Keratinocyte (primary cell): ENCODE measurements at places on chromosomes 6 and 20. TPM values are rescaled to one million over a fixed set of nuclear protein-coding genes. Genes with fewer than 3 reads are reported as not detected.
A peak's percentile ranks its signal among the peaks of the same experiment; 100 is the strongest.

DNA sequence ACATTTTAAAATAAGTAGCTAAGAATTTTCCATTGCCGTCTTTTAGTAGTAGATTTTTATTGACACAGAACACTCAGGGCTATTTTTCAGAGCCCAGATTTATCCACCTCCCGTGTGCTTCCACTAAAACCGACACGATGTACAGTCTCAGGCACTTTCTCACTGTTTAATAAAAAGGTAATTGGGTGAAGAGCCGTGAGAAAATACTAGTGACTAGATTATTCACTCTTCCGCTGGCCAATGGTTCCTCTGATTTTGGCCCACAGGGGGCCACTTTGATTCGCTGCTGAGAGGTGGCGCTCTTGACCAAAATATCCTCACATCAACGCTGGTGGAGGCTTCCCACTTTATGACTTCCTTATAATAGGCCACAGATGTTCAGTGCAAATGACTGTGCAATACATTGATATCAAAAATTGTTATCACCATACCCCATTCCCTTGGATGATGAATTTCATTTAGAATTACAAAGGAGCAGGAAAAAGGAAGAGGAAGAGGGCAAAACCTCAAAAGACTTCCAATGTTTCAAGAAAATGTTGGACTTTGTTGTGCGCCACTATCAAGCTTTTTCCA is 12.3 kb upstream of the HDDC2 start:
- no peak overlapping the region for H3K4me3 ChIP-seq
- no peak for DNase-seq
- H3K27me3 ChIP-seq = no peaks in the 10 kb centered on the region
- H3K4me1 ChIP-seq = no peaks in the 10 kb centered on the region
- no peaks in the 10 kb centered on the region for H3K36me3 ChIP-seq

DNA sequence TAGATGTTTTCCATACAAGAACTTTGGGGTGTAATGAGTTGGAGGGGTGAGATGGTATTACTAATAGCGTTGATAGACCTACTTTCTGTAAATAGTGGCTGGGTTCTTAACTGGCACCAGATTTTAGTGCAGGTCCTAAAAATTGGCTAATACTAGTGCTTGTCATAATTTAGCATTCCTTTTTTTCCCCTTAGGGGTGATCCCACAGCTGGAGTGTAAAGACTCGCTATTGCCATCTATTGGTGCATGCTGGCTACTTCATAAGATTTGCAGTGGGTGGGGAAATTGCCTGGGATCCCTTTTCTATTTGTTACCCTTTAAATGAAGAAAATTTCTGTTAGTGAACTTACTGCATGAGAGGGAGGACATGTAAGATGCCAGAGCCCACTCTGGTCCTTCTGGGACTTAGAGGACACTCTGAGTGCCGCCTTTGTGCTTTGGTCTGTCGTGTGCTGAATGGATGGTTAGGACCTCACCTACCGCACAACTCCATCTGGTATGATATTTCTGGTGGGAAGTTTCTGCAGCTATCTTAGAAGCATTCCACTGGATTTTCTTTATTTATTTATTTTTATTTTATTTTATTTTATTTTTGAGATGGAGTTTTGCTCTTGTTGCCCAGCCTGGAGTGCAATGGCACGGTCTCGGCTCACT is 195.5 kb downstream of the JARID2 start:
- DNase-seq = no peak
- no peaks in the 10 kb centered on the region for H3K36me3 ChIP-seq
- H3K4me3 ChIP-seq = no peak overlapping the region
- H3K4me1 ChIP-seq = peaks cover 20% of the 10 kb centered on the region
- H3K27ac ChIP-seq = no peak overlapping the region

GRCh38 chr20:32980990-32981389 is 23.2 kb downstream of the SUN5 start:
- no peaks in the 10 kb centered on the region for H3K4me1 ChIP-seq
- H3K36me3 ChIP-seq = no peaks in the 10 kb centered on the region
- H3K27me3 ChIP-seq = no peaks in the 10 kb centered on the region
- DNase-seq = no peak
- H3K27ac ChIP-seq = no peak overlapping the region

DNA sequence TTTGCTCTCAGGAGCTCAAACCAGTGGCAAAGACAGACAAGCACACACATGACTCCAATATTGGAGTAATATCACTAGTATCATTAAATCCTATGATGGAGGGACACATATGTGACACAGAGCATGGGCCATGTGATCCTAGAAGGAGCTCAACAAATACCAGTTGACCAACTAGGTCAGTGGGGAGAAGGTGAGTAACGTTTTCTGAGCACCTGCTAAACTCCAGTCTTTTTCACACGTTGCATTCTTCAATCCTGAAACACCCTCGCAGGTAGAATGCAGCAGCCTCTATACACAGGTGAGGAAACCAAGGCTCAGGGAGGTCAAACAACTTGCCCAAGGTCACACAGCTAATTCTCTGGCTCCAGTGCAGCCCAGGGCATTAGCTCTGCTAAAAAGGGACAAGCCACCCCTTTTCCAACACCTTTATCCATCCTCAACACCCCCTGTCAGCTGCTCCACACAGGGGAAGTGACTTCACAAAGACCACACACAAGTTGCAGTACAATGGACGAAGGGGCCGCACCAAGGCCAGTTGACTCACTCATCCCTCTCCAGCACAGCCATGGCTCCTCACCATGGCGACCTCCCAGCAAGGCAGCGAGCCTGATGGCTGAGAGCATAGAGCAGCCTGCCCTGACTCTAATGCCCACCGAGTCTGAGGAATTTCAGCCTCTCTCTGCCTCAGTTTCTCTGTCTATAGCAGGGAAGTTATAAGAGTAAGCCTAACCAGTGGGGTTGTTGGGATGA is 4.4 kb downstream of the CAPN11 start:
- no peak overlapping the region for H3K4me3 ChIP-seq
- H3K27ac ChIP-seq = no peak overlapping the region
- DNase-seq = no peak
- H3K27me3 ChIP-seq = peaks cover 10% of the 10 kb centered on the region
- H3K4me1 ChIP-seq = peaks cover 12% of the 10 kb centered on the region
- no peaks in the 10 kb centered on the region for H3K36me3 ChIP-seq

DNA sequence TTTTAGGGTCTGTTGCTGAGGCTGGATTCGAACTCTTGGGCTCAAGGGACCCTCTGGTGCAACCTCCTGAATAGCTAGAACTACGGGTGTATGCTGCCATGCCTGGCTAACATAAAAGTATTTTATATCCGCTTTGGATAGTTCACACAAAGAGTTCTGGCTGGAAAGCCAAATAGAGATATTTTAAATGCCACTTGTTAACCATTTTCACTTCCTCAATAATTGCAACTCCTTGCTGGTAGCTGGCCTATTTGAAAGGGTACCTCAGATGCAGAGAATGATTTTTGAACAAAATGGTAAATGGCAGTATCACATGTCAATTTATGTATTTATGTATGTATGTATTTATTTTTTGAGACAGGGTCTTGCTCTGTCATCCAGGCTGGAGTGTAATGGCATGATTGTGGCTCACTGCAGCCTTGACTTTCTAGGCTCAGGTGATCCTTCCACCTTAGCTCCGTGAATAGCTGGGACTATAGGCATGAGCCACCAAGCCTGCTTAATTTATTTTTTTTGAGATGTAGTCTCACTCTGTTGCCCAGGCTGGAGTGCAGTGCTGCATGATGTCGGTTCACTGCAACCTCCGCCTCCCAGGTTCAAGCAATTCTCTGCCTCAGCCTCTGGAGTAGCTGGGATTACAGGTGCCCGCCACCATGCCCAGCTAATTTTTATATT is 12.9 kb upstream of the JARID2 start:
- H3K4me3 ChIP-seq = no peak overlapping the region
- no peaks in the 10 kb centered on the region for H3K36me3 ChIP-seq
- H3K27ac ChIP-seq = no peak overlapping the region
- no peak for DNase-seq

- no peak overlapping the region for H3K4me3 ChIP-seq
- no peak overlapping the region for H3K27ac ChIP-seq
- H3K27me3 ChIP-seq = no peaks in the 10 kb centered on the region
- no peaks in the 10 kb centered on the region for H3K4me1 ChIP-seq
- DNase-seq = no peak
- no peaks in the 10 kb centered on the region for H3K36me3 ChIP-seq
These were observed 281.2 kb upstream of the JARID2 start for GRCh38 chr6:14964556-14965270.

DNA sequence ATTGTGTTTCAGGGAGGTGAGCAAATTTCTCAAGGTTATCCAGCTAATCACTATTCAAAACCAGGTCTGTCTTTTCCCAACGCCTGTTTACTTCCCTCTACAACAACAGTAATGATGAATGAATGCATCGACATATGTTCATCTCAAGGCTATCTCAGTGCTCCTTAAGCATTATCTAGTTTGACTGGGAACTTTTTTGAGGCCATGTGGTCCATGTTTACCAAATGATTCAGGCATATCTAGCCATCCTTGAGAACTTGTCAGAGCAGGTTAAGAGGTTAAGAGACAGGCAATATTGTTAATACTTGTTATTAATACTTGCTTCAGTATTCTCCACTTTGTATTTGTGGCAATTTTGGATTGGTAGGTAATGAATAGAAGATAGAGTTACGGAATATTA is 1038.4 kb upstream of the FLRT3 start:
- no peaks in the 10 kb centered on the region for H3K4me1 ChIP-seq
- no peak overlapping the region for H3K27ac ChIP-seq
- no peak for DNase-seq
- no peaks in the 10 kb centered on the region for H3K27me3 ChIP-seq
- H3K4me3 ChIP-seq = no peak overlapping the region
- H3K36me3 ChIP-seq = no peaks in the 10 kb centered on the region

GRCh38 chr6:85537055-85537494 is 56.6 kb downstream of the SNX14 start:
- H3K4me3 ChIP-seq = no peak overlapping the region
- H3K36me3 ChIP-seq = peaks cover 23% of the 10 kb centered on the region
- H3K4me1 ChIP-seq = no peaks in the 10 kb centered on the region
- no peaks in the 10 kb centered on the region for H3K27me3 ChIP-seq
- H3K27ac ChIP-seq = no peak overlapping the region
- DNase-seq = no peak

- no peaks in the 10 kb centered on the region for H3K36me3 ChIP-seq
- no peak for DNase-seq
- no peak overlapping the region for H3K27ac ChIP-seq
- no peaks in the 10 kb centered on the region for H3K27me3 ChIP-seq
These were observed 26.9 kb upstream of the STX11 start for GRCh38 chr6:144123421-144123820.

DNA sequence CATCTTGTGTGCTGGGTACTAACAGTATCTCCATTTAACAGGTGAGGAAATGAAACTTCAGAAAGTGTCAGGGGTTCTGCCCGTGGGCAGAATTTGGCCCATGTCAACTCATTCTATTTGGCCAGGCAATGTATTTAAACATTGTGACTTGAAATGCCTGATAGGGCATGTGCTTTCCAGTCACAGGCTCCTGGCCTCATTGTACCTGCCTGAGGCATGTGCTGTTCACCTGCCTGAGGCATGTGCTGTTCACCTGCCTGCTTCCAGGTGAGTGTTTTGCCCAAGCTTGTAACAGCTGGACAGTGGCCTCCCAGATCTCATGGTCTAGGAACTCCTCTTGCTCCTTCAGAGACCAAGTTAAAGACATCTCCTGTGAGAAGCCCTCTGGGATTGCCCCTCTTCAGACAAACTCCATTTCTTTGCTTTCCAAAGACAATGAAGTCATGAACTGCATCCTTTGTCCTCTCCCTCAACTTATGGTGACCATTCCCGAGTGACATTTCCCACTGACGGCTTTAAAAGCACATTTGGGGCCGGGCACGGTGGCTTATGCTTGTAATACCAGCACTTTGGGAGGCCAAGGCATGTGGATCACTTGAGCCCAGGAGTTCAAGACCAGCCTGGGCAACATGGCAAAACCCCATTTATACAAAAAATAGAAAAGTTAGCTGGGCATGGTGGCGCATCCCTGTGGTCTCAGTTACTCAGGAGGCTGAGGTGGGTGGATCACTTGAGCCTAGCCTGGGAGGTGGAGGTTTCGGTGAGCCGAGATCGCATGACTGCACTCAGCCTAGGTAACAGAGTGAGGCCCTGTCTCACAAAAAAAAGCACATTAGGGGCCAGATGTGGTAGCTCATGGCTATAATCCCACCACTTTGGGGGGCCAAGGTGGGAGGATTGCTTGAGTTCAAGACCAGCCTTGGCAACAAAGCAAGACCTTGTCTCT is 48.7 kb downstream of the BCAS4 start:
- peak; percentile 85 for DNase-seq
- no peaks in the 10 kb centered on the region for H3K36me3 ChIP-seq
- H3K27ac ChIP-seq = peak overlapping the region; percentile 77
- H3K27me3 ChIP-seq = no peaks in the 10 kb centered on the region
- no peak overlapping the region for H3K4me3 ChIP-seq

DNA sequence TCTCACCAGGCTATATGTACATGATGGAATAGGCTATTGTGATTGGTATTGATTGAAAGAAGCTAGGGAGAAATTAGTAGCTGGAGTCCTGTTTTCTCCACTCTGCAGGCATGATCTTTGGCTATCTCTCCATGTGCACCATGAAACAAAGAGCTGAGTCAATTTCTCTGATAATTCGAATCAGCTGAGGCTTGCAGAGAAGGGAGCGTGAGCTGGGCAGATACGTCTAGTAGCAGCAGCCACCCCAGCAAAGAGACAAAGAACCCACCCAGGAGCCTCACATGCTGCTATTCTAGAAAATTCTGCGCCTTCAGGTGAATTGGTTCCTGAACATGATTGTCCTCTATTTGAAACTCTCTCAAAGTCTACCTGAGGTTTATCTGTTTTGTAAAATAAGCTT is 6.9 kb upstream of the SGK1 start:
- H3K36me3 ChIP-seq = no peaks in the 10 kb centered on the region
- no peak overlapping the region for H3K27ac ChIP-seq
- no peak overlapping the region for H3K4me3 ChIP-seq
- DNase-seq = no peak
- no peaks in the 10 kb centered on the region for H3K27me3 ChIP-seq

DNA sequence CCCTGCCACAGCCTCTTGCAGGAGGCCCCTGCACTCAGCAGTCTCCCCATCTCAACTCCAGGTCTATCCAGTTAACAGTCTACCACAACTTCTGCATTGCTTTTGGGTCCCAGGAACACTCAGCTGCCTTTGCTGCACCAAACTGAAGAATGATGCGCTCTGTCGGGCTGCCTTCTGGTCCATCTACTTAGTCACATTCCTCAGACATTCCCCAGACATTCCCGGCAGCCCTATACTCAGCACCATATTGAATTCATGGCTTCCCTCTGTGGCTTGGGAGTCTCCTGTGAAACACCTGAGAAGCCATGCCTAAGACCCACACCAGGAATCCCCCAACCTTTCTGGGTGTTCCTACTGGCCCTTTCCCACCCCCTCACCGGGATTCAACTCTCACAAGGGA is 99.6 kb upstream of the COL21A1 start:
- H3K36me3 ChIP-seq = no peaks in the 10 kb centered on the region
- H3K4me3 ChIP-seq = no peak overlapping the region
- no peak for DNase-seq
- peaks cover 30% of the 10 kb centered on the region for H3K4me1 ChIP-seq

The PPP1R3G gene
- polyA plus RNA-seq = 0.01 to 0.06 TPM (median 0.02 TPM) in 3 replicates

The PLCB4 gene
- polyA plus RNA-seq = 2.4 to 4.1 TPM (median 3.1 TPM) in 3 replicates

The MAP7 gene
- 8.5 to 14.9 TPM (median 11.8 TPM) in 3 replicates for polyA plus RNA-seq

The CCN5 gene
- polyA plus RNA-seq = 0.50 TPM in 1 of 3 replicates, not detected in the others

The HCK gene
- polyA plus RNA-seq = 0.03 TPM in 1 of 3 replicates, not detected in the others
